ENCODE measurements at places on chromosomes 3 and 15. TPM values are rescaled to one million over a fixed set of nuclear protein-coding genes. Genes with fewer than 3 reads are reported as not detected.

The FANCD2OS gene
- total RNA-seq: not detected

The TMCO5A gene
- not detected for total RNA-seq

The SNX22 gene
- total RNA-seq: 0.19 TPM

The CKMT1B gene
- total RNA-seq: 2.2 TPM

The ADAMTS17 gene
- 6.6 TPM for total RNA-seq

The GOLGA6L4 gene
- 0.50 TPM for total RNA-seq

The C3orf33 gene
- total RNA-seq: 3.2 TPM

The TNNC1 gene
- 1.2 TPM for total RNA-seq

The FAM174B gene
- 7.5 TPM for total RNA-seq

The GPR160 gene
- 2.0 TPM for total RNA-seq

DNA sequence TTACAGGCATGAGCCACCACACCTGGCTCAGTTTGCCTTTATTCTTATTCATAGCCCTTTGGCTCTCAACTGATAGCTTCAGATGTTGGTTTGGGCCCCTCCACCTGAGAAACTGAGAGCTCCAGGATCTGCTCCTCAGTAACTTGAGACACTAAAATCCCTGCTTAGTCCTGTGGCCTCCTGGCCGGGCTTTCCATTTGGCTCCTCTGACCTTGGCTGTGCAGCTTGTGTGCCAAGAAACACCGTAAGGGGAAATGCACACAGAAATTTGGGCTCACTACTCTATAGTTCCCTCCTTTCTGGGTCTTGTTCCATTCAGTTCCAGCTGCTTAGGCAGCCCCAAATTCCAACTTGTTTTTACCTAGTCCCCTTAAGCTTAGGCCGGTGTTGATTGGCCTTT lies 24.9 kb downstream of the NIPA2 start:
- H3K27me3 ChIP-seq: no peaks in the 10 kb centered on the region
- no peak overlapping the region for H3K27ac ChIP-seq
- no peak overlapping the region for H3K4me3 ChIP-seq
- peaks cover 24% of the 10 kb centered on the region for H3K36me3 ChIP-seq
- no peak for DNase-seq
- peaks cover 1% of the 10 kb centered on the region for H3K4me1 ChIP-seq

DNA sequence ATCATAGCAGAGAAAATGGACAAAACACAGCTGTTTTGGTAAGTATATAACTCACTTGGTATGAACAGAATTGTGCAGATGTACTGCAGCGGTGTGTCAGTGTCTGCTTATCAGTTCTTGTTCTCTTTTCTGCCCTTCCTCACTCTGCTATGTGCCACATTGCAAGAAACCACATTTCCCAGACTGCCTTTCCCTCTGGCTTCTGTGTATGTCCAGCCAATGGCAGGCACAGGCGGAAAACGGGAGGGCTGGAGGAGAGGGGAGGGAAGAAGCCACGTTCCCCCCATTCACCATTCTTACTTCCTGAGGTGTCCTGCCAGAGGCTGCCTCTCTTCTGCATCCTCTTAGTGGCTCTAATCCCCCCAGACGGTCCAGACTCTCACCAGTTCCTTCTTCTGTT lies 15.4 kb downstream of the HHLA2 start:
- no peak for DNase-seq
- H3K27me3 ChIP-seq: no peaks in the 10 kb centered on the region
- H3K4me1 ChIP-seq: no peaks in the 10 kb centered on the region
- no peak overlapping the region for H3K27ac ChIP-seq
- H3K4me3 ChIP-seq: no peak overlapping the region

DNA sequence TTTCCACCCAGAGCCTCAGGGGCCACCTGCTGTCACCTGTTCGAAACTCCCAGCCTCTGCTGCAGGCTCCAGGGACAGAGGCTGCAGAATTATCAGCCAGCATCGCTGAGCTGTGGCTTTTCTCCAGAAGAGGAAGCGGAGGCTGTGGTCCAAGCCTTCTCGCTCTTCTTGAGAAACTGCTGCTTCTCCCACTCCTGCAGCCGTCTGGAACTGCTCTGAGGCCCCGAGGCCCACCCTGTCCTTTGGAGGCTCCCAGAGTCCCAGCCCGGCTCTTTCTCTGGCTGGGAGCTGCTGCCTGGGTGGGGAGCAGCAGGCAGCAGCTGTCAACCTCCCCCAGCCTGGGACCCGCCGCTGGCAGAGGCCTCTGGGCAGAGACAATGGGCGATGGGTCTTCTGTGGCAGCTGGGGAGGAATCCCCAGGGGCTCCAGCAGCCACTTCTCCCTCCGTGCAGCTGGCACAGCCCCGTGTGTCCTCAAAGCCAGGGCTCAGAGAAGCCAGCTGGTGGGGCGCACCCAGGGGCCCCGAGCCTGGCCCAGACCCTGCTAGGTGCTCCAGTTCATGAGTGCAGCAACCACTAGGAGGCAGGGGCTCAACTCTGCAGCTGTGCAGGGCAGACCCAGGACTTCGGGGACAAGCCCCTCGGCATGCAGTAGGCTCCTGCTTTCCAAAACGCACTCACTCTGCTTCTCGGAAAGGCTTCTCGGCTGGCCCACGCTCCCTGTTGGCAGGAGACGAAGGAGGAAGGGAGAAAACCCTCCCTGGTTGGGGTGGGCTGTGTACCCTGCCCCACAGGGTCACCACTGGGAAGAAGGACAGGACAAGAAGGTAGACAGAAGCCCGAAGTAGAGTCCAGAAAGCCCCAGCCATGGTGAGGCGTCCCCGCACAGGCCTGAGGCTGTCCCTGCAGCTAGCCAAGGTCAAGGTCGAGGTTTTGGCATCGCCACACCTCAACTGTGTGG lies 49.9 kb upstream of the FURIN start:
- H3K4me1 ChIP-seq: no peaks in the 10 kb centered on the region
- no peak for DNase-seq
- no peaks in the 10 kb centered on the region for H3K36me3 ChIP-seq
- H3K4me3 ChIP-seq: no peak overlapping the region
- H3K27me3 ChIP-seq: no peaks in the 10 kb centered on the region

GRCh38 chr3:89955156-89955555 lies 847.7 kb downstream of the EPHA3 start:
- no peaks in the 10 kb centered on the region for H3K36me3 ChIP-seq
- no peak for DNase-seq
- H3K27me3 ChIP-seq: no peaks in the 10 kb centered on the region
- no peak overlapping the region for H3K4me3 ChIP-seq
- H3K27ac ChIP-seq: no peak overlapping the region

GRCh38 chr3:181631901-181632300 lies 79.8 kb upstream of the SOX2 start:
- H3K36me3 ChIP-seq: no peaks in the 10 kb centered on the region
- no peak overlapping the region for H3K4me3 ChIP-seq
- no peak overlapping the region for H3K27ac ChIP-seq
- H3K4me1 ChIP-seq: no peaks in the 10 kb centered on the region
- DNase-seq: no peak

- no peak overlapping the region for H3K4me3 ChIP-seq
- no peak for DNase-seq
- no peak overlapping the region for H3K27ac ChIP-seq
- H3K36me3 ChIP-seq: no peaks in the 10 kb centered on the region
Measured at GRCh38 chr3:188567478-188568195, 413.7 kb downstream of the LPP start.

DNA sequence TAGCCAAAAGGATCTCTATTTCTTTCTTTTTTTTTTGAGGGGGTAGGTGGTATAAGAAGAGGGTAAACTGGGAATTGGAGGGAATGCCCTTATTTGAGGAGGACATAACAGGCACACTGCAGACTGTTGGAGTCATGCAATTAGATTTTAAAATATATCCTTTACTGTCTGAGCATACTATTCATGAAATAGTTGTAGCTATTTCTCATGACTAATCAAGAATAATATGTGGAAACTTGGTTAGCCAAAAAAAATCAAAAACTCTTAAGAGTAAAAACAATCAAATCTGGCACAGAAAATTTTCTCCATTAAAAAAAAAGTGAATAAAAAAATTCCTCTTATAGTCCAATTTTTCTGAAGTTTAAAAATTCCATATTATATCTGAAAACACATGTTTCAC lies 174.9 kb downstream of the SCAPER start:
- H3K36me3 ChIP-seq: peaks cover 23% of the 10 kb centered on the region
- no peak for DNase-seq
- no peak overlapping the region for H3K4me3 ChIP-seq
- no peak overlapping the region for H3K27ac ChIP-seq
- no peaks in the 10 kb centered on the region for H3K27me3 ChIP-seq
- H3K4me1 ChIP-seq: no peaks in the 10 kb centered on the region

GRCh38 chr3:146313031-146313745 lies 62.3 kb upstream of the PLSCR4 start:
- H3K4me1 ChIP-seq: no peaks in the 10 kb centered on the region
- no peak for DNase-seq
- H3K27ac ChIP-seq: no peak overlapping the region
- H3K4me3 ChIP-seq: no peak overlapping the region
- H3K27me3 ChIP-seq: no peaks in the 10 kb centered on the region

GRCh38 chr3:55165704-55166405 lies 238.0 kb upstream of the LRTM1 start:
- no peaks in the 10 kb centered on the region for H3K27me3 ChIP-seq
- H3K4me3 ChIP-seq: no peak overlapping the region
- peaks cover 27% of the 10 kb centered on the region for H3K4me1 ChIP-seq
- H3K27ac ChIP-seq: no peak overlapping the region
- peak; percentile 64 for DNase-seq

DNA sequence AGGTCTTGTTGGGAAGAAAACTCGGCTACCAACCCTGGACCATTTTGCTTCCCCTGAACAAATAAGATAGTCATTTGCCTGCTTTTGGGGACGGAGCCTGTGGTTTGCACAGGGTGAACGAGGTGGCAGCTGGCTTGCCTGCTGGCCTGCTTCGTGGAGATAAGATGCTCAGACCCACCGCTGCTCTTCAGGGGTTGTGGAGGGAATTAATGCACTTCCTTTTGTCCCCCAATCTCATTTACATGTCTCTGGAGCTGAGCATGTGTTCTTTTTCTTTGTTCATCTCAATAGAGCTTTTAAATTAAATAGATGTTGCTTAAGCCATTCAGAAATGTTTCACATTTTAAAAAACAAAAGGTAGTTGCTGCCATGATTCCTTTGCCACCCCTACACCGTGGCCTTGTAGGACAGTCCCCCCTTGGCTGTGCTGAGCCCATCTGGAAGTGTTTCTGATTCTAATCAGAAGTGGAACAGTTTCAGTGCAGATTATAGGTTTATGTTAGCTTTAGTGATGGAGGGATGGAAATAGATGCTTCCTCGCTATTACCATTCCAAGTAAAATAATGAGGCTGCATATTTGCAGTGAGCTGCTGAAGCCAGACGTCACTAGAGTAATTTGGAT lies 25.6 kb downstream of the APBA2 start:
- H3K4me3 ChIP-seq: no peak overlapping the region
- H3K36me3 ChIP-seq: no peaks in the 10 kb centered on the region
- H3K27ac ChIP-seq: no peak overlapping the region
- H3K4me1 ChIP-seq: no peaks in the 10 kb centered on the region

DNA sequence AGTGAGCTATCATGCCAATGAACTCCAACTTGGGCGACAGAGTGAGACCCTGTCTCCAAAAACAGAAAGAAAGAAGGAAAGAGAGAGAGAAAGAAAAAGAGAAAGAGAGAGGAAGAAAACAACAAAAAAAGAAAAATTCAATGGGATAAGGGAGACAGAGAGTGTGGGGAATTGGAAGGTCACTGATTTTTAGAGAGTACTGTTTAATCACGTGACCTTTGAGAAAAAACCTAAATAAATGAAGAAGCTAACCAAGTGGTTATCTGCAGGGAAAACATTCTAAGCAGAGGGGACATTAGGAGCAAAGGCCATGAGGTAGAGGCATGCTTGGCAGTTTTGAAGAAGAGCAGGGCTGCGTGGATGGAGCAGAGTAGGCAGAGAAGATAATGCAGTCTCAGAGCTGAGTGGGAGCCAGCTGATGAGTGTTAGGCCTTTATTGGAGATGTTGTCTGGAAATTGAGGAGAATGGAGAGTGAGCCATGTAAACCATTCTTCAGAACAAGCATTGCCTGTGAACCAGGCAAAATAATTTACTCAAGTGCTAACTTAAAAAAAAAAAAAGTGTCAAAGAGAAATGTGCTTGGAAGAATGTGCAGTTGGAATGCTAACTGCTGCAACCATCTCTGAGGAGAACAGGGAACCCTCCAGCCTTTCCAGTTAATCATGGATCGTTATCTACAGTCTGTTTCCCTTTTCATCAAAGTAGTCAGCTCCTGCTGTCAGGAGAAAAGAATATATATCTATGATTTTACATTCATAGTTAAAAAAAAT lies 377.3 kb upstream of the SEMA6D start:
- H3K4me3 ChIP-seq: no peak overlapping the region
- no peaks in the 10 kb centered on the region for H3K36me3 ChIP-seq
- DNase-seq: no peak
- peaks cover 11% of the 10 kb centered on the region for H3K4me1 ChIP-seq
- no peaks in the 10 kb centered on the region for H3K27me3 ChIP-seq

DNA sequence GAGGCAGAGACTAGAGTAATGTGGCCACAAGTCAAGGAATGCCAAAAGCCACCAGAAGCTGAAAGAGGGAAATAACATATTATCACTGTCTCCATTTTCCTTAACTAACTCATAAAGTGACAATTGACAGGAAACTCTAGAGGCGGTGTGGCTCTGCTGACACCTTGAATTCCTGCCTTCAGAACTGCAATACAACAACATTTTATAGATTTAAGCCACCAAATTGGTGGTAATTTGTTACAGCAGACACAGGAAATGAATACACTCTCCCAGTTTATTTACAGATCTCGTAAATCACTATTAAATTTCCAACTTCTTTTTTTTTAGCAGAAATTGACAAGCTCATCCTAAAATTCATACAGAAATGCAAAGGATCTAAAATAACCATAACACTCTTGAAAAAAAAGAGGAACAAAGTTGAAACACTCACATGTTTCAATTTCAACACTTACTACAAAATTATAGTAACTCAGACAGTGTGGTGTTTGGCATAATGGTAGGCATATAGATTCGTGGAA lies 449.9 kb downstream of the OTOL1 start:
- no peak for DNase-seq
- no peak overlapping the region for H3K27ac ChIP-seq
- no peaks in the 10 kb centered on the region for H3K36me3 ChIP-seq
- peaks cover 13% of the 10 kb centered on the region for H3K4me1 ChIP-seq
- H3K27me3 ChIP-seq: no peaks in the 10 kb centered on the region

- no peak overlapping the region for H3K27ac ChIP-seq
- peaks cover 11% of the 10 kb centered on the region for H3K4me1 ChIP-seq
- no peaks in the 10 kb centered on the region for H3K36me3 ChIP-seq
- H3K4me3 ChIP-seq: no peak overlapping the region
Measured at GRCh38 chr3:104438706-104439105, 928.0 kb upstream of the ALCAM start.

DNA sequence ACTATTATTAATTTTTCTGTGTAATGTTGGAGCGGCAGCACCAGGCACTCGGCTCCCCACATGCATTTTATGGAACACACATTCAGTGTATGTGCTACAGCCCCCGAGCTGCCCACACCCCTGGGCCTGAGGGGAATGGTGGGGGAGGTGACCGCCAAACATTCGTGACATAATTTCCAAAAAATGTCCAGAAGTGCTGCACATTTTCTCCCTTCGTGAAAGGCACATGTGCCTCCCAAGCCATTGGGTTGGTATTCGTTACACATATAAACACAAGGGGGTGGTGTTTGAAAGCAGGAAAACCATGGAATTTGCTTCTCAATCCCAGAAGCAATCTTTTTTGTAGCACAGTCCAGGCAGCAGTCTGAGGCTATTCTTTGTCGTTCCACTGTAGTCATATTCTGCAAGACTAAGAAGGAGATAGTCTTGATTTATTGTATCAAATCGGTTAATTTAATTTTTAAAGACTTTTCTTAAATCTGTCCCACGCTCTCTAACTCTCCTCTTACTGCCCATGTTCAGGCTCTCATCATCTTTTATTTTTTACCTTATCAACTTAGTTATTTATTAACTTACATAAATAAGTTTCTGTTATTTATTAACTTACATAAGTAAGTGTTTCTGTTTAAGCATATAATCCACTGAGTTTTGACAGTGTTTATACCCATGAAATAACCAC lies 39.2 kb upstream of the POLR2M start:
- H3K36me3 ChIP-seq: peaks cover 4% of the 10 kb centered on the region
- peak; percentile 92 for DNase-seq
- peaks cover 28% of the 10 kb centered on the region for H3K4me1 ChIP-seq
